ENCODE measurements at places on chromosomes 7 and 10.

- no peak for DNase-seq
Observed at GRCh38 chr10:18217577-18217976, 77.4 kb downstream of the CACNB2 start.

DNA sequence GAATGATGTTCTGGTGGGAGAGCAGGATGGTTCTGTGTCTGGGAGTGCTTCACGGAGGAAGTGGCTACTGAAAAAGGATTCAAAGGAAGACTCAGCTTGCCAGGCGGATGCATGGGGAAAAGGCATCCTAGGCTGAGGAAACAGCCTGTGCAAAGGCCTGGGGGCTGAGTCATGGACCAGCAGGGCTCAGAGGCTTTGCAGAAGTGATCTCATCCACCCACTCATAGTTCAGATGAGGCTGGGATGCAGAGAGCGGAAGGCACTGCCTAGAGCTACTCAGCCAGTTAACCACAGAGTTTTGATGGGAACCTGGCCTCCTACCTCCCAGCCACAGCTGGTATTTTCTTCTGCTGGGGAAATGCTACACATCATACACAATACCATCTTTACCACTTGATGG, 15.8 kb upstream of the ADAMTS14 start:
- DNase-seq, result peak; percentile 53

- DNase-seq, result no peak
Observed at GRCh38 chr7:112150823-112151641, 55.2 kb downstream of the DOCK4 start.

- no peak for DNase-seq
Observed at GRCh38 chr10:1198453-1199344, 142.5 kb downstream of the WDR37 start.

GRCh38 chr10:103552856-103553742, 59.6 kb downstream of the NEURL1 start:
- DNase-seq, result no peak

GRCh38 chr10:108452533-108452932, 1288.0 kb upstream of the SORCS1 start:
- DNase-seq, result no peak

GRCh38 chr10:99708428-99709012, 23.4 kb downstream of the COX15 start:
- DNase-seq, result no peak

GRCh38 chr7:101237206-101238067, at the start of gene CLDN15:
CLDN15 (minus strand) TSS chr7:101237802; CDS start chr7:101237581, 221 bp downstream.
- DNase-seq, result no peak
